ENCODE measurements at places on chromosomes 11 and 22. TPM values are rescaled to one million over a fixed set of nuclear protein-coding genes. Genes with fewer than 3 reads are reported as not detected.

DNA sequence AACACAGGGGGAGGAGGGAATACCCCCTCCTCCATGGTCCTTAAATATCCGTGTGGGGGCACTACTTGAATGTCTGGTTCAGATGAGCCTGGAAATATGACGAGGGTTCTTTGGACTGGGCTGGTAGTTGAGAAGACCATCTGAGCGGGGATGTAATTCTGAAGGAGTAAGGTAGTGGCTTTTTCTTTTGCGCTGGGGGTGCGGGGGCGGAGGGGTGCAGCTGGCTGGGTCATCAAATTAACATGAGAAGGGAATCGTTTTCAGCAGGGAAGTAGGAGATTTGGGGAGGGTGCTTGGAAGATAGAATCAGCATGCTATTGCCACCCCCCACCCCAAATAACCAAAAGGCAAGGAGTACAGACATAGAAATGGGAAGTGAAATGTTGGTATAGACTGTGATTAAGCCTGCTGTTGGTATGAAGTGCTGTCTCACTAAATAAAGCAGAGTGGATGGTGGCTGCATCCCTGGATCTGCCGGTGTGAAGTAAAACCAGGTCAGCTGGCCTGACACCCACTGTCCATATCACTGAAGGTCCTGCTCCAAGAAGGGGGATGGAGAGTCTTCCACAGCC, 121.9 kb upstream of the HSD17B12 start:
- DNase-seq: no peak

DNA sequence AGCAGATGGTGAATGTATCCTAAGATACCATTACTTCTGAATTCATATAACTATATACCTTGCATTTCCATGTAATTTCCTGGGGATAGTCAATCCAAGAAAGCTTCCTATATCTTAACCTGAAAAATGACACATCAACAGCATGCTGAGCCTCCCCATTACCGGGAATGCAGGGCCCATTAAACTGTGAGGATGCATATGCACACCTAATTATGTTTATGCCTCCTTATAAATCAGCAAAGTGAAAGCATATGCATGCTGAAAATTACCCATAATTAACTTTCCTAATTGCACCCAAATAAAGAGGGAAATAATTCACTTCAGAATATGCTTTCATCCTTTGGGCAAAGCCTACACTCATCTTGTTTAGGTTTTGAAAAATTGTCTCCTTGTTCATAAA, 663.0 kb downstream of the KCNA4 start:
- no peak for DNase-seq

GRCh38 chr11:7462706-7463105, 22.6 kb upstream of the OLFML1 start:
- no peak for DNase-seq

DNA sequence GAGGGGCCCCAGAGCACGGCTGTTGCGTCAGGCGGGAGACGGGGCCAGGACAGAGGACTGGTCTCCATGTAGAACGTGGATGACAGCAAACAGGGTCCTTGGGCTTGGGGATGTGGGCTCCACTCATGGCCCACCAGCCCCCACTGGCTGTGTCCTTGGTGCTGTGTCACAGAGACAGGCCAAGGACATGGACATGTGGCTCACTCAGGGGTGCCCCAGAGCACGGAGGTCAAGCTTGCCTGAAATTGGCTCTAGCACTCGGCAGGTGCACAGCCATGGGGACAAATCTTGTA, 14.4 kb downstream of the FADS2 start:
- no peak for DNase-seq

DNA sequence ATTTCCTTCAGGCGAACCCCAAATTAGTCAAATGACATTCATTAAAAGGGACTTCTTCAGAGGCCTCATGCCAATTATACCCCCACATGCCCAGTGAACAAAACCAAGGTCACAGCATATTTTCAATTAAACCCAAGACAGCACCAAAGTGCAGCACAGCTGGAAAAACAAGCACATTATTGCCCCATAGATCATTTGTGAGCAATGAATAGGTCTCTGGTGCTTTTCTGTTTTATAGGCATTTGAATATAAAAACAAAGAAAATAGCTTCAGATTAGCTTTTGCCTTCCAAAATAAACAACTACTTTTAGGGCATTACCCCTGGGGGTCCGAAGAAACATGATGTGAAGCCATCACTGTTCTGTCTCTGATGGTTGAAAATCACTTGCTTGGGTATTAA, 1319.9 kb downstream of the LRRC4C start:
- no peak for DNase-seq

GRCh38 chr22:31308181-31308580, 15.9 kb upstream of the PIK3IP1 start:
- DNase-seq: no peak

- DNase-seq: no peak
These were observed 88.1 kb downstream of the RELT start for GRCh38 chr11:73464347-73464746.

DNA sequence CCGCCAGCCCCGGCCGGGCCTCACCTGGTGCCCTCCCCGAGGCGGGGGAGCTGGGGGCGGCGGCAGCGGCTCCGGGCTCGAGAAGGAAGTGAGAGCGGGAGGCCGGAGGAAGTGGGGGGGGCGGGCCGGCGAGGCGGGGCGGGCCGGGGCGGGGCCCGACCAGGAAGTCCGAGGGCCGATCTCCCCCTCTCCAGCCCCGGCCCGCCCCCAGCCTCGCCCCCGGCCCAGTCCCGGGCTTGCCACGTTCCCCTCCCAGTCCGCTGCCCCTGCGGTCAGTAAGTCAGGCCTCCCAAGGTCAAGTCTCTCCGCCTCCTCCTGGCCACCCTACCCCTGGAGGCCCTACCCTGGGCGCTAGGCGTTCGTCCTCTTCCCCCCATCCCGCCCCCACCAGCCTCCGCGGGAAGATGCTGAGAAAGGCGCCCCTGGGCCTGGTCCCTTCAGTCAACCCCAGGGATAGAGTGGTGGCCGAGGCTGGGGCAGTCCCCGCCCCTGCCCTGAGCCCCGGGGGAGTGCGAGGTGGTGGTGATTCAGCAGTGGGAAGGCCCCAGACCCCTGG, at the start of gene RHOG:
RHOG (minus strand) TSS at position 90 of the 556 bp plus-strand sequence. CDS start 12,821 bp downstream, outside the sequence.
- DNase-seq: peak; percentile 92

GRCh38 chr11:86678823-86679222, 6.4 kb upstream of the ME3 start:
- DNase-seq: no peak

- no peak for DNase-seq
These were observed 330.8 kb upstream of the MTNR1B start for GRCh38 chr11:92638678-92639077.

DNA sequence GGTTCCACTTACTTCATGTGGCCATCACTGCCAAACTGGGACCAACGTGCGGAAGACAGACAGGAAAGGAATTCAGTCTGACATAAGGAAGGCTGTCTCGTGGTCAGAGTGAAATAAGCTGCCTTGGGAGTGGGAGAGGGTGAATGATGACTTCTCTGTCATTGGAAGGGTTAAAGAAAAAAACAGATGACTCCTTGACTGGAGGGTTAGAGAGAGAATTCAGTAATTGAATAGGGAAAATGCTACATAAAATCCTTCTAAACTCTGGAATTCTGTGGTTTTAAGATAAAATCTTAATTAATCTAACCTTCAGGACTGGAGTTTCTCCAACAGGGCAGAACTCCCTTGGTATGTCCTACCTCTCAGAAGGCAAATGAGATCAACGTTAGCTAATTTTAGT, 33.8 kb downstream of the RAB30 start:
- DNase-seq: no peak

Gene IGLL5
- total RNA-seq: not detected

Gene ANGPTL5
- 0.10 TPM for total RNA-seq

Gene FAM111A
- 55.0 TPM for total RNA-seq

Gene CCDC116
- not detected for total RNA-seq

Gene CHRNA10
- total RNA-seq: not detected

Gene BTBD10
- total RNA-seq: 32.5 TPM

Gene CYP2D6
- total RNA-seq: 2.7 TPM

Gene PANX2
- 0.12 TPM for total RNA-seq

Gene P2RY2
- total RNA-seq: 1.3 TPM

Measured in MG63 (cell line).